Effector CD4-positive, alpha-beta T cell (primary cell): ENCODE measurements at places on chromosomes 2 and 18.
A peak's percentile ranks its signal among the peaks of the same experiment; 100 is the strongest.

DNA sequence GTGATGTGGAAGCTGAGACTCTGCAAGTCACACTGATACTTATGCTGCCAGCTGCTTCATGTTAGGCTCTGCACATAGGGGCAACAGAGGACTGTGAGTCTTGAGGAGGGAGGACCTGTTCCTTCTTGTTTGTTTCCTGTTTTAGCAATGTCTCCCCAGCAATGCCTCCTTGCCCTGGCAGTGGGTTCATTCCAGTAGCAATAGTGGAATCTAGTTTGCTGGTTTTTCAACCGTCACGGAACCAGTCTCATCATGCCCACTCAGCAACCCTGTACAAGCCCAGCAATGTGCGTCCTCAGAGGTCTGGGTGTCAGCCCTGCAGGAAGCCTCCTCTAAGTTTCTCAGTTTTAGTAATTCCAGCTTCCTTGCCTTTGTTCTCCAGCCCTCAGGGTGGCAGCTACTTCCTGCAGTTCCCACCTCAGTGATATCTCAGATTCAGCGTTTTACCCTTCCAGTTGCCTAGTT, 20.5 kb upstream of the ITGB6 start:
- DNase-seq, result no peak

- DNase-seq, result no peak
Measured at GRCh38 chr2:98900721-98901120, 35.3 kb downstream of the CRACDL start.

- no peak for DNase-seq
Measured at GRCh38 chr18:46485675-46486194, 171.3 kb downstream of the LOXHD1 start.

DNA sequence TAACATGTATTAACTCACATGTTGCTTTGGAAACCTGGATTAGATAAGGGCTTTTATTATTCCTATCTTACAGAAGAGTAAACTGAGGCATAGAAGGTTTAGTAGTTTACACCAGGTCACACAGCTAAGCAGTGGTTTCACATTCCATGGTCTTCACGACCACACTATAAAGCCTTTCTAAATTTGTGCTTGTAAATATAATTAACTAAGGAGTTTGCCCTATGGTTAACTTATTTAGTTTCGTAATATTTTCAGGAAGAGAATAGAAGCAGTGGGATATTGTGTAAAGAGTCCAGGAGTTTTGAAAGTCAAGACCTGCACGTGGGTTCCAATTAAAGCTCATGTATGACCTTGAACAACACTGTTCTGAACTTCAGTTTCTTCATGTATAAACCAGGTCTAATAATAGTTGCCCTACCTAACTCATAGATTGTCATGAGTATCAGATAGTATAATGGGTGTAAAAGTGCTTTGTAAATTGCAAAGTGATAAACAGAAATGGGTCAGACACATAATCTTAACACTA, 19.5 kb upstream of the SOS1 start:
- no peak for DNase-seq

DNA sequence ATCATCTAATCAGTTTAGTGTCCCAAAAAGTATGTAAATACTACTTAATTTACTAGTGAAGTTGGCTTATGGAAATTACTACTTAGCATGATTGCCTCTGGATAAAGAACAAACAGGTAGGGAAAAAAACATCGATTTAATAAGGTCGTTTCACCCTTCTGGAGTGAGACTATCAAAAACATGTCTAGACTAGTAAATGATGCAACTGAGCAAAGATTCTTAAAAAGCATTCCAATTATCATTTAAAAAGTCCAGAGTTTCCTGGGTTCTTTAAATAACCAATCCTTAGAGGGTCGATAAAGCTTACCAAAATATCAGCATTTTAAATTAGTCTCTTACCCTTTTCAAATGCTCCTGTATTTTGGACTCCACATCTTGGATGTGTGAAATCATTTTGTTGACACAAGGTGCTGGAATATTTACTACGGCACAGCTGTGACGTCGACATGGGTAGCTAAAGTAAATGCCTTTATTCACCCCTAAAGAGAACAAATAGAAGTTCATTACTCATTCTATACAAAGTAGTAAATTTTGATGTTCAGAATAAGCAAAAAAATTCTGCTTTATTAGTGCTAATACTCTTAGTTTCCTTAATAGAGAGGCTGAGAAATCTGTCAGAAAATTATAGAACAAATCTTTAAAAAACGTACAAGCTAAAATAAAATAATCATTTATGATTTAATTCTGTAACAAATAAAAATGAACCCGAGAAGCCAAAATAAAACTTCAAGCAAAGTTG, 70.6 kb downstream of the CCDC178 start:
- DNase-seq, result no peak

- no peak for DNase-seq
Measured at GRCh38 chr18:28802546-28802945, 625.6 kb upstream of the CDH2 start.

GRCh38 chr2:173673640-173674039, 291.5 kb downstream of the SP3 start:
- DNase-seq, result no peak

GRCh38 chr2:179569831-179570233, 291.6 kb downstream of the ZNF385B start:
- DNase-seq, result no peak

- peak; percentile 19 for DNase-seq
Measured at GRCh38 chr2:204260162-204260877, 285.0 kb upstream of the PARD3B start.

DNA sequence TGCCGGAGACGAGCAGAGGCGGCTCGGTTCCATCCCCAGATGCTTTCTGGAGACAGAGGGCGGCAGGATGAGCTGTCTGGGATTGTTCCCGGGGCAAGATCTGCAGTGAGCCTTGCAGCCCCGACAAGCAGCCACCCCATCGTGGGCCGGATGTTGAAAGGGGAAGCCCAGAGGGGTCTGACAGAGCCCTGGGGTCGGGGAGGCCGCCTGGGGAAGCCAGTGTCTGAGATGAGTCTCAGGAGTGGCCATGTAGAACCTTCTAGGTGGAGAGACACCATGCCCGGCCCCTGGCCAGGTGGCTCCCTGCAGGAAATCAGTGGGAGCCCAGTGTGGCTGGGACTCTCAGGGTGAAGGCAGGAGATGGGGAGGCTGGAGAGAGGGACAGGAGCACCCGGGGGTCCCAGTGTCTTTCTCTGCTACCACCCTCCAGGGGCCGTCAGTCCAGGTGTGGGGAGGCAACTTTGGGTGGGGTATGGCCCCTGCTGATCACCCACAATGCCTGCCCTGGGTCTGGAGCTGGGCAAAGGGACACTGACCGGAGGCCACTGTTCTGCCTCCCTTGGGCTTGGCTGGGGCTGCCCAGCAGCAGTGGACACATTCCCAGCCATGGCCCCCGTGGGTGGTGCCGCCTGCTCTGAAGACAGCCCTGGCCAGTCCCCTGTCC, 128.3 kb upstream of the HS6ST1 start:
- no peak for DNase-seq

- no peak for DNase-seq
Measured at GRCh38 chr2:133777574-133777960, 209.3 kb upstream of the NCKAP5 start.

DNA sequence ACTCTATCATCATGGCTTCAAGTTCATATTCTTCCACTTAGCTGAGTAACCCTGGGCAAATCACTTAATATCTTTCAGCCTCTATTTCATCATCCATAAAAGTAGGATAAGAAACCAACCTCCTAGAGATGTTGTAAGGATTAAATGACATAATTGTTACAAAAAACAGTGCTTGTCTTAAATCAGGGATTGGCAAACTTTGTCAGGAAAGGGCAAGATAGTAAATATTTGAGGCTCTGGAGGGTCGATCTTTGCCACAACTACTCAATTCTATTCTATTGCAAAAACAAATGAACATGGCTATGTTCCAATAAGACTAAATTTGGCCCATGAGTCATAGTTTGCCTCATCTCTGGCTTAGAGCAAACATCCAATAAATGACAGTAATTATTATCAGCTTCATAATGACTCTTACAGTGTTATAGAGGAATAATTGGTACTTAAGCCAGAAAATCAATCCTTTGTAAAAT, 184.7 kb downstream of the SATB2 start:
- DNase-seq, result no peak

DNA sequence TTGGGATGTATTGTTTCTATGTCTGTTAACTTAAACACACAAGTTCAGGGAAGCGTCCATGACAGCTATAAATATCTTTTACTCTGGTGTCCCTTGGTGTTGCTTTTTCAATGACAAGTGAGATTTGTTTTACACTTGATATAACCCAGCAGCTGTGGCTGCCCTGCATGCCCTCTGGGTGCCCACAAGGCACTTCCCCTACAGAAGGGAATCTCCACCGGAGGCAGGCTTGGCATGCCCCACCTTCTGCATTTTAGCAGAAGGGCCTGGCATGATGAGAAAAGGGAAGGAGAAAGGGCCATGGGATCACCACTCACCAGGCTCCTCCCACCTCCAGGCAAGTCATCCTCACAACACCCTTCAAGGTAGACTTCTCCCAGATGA, 68.7 kb downstream of the TMEM247 start:
- no peak for DNase-seq

DNA sequence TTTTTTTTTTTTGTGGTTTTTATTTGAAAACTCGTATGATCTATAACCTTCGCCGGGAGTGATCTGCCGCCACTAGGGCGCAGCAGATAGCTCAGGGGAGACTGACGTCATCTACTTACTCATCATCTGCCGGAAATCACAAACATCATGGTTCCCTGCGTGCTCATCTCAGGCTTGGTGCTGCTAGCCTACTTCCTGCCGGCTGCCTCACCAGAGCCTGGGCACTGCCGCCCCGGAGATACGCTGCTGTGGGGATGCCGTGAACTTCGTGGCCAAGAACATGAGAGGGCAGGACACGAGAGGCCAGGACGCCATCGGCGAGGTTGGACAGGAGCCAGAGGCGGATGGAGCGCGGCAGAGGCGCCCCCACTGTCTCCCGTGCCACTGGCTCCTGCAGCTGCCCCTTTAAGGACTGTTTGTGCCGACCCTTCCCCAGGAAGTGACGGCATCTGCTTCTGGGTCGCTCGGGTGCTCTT, 68.8 kb downstream of the DOK6 start:
- no peak for DNase-seq

DNA sequence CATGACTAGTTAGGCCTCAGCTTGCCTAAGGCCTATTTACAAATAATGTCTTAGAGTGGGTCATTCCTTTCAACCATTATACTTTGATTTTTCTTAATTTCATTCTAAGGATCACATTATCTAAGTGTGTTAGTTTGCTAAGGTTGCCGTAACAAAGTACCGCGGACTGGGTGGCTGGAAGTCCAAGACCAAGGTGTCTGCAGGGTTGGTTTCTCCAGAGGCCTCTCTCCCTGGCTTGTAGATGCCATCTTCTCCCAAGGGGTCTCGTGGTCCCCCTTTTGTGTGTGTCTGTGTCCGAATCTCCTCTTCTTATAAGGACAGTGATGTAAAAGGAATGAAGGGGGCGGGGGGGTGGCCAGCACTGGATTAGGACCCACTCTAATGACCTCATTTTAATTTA, 18.4 kb upstream of the ITM2C start:
- DNase-seq, result no peak

- peak; percentile 2 for DNase-seq
Measured at GRCh38 chr2:175690113-175690837, 311.8 kb downstream of the LNPK start.

DNA sequence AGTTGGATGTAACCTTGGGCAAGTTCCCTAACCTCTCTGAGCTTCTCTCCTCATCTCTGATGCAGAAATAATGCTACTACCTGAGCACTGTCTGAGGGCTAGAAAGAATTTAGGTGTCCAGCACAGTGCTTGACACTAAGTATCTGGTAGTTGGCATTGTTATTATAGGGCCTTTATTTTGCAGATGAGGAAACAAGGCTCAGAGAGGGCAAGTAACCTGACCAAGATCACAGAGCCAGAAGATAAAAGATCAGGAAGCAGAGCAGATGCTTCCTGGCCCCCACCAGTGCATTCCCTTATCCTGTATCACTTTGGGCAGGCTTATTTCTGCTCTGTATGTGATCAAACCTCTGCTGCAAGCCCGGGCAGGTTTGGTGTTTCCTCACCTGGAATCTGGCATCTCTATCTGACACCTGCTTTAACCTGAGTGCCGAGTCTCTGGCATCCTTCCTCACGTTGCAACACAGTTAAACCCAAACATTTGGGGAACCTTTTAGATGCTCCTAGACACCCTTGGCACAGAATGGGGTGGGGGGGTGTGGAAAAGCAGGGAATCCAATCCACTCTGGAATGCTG, 69.9 kb downstream of the PLB1 start:
- no peak for DNase-seq

DNA sequence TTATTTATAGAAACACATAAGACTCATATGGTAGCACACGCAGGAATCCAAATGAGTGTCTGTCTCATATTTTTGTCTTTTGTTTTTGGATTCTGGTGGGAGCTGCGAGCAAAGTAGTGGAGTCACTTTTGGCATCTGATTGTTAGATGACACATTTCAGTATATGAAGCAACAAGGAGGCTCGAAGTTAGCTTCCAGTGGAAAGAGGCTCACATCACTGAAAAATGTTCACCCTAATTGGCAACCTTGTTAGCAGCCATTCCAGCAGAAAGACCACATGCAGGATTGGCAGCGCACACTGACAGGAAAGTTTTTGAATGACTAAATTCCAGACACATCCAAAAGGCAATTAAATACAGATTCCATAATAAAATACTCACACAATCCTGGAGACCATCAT, 87.4 kb downstream of the MYT1L start:
- no peak for DNase-seq

GRCh38 chr18:43665105-43665788, 388.0 kb upstream of the SYT4 start:
- no peak for DNase-seq

GRCh38 chr2:212843409-212844199, 305.0 kb upstream of the ERBB4 start:
- no peak for DNase-seq

GRCh38 chr2:180716186-180717180, 263.9 kb upstream of the UBE2E3 start:
- no peak for DNase-seq
